ENCODE measurements at places on chromosomes 11 and 22. TPM values are rescaled to one million over a fixed set of nuclear protein-coding genes. Genes with fewer than 3 reads are reported as not detected.

GRCh38 chr11:29361369-29361768, 655.5 kb downstream of the KCNA4 start:
- no peak for DNase-seq

GRCh38 chr11:131792243-131792642, 421.8 kb downstream of the NTM start:
- no peak for DNase-seq

Gene SPDYC
- total RNA-seq, result not detected

GRCh38 chr22:26778372-26778771, 121.0 kb downstream of the MIAT start:
- DNase-seq, result no peak

DNA sequence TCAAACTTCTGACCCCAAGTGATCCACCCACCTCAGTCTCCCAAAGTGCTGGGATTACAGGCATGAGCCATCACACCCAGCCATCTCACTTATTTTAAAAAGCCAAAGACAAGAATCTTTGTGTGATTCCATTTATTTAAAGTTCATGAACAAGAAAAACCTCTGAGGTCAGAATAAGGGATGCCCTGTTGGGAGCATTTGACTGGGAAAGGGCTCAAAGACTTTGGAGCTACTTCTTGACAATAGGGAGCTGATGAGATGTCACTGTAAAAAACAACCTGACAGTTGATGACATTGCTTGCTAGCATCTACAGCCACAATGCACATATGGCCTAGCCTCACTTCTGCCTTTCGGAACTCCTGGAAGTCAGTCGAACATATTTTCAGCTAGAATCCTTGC, 5.1 kb upstream of the ZNF280B start:
- no peak for DNase-seq

- no peak for DNase-seq
Observed at GRCh38 chr11:117219995-117220394, 11.9 kb downstream of the PCSK7 start.

Gene PANX3
- not detected for total RNA-seq

DNA sequence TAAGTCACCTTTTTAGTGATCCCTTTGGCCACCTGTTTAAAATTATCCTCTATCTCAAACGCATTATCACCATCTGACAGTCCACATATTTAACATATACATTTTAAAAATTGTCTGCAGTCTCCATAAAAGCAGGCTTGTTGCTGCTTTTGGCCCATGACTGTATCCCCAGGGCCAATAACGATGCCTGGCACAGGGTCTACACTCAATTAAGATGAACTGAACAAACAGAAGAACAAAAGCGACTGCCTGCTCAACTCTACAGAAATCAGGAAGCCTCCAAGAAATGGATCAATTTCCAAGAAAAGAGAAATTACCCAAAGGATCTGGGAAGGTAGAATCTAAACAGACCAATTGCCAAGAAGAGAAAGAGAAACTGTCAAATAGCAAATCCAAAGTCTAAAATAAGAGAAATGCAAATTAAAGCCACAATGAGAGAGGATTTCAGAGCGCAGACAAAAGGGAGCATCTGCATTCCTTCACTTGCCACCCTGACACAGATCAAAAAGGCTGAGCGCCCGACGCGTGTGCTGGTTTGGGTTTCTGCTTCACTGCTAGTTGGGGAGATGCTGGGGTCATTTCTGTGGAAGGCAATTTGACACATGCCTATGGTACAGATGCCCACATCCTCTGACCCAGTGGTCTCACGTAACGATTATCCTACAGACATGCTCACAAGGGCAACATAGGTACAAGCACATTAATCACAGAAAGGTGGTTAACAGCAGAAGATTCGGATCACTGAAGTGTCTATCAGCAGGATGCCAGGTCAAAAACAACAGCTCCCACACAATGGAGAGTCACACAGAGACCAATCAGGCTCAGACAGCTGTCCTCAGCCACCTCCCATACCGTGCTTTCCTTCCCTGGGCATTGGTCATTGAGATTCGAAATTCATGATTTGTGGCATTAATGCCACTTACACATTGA, 55.9 kb downstream of the SHISAL1 start:
- no peak for DNase-seq

GRCh38 chr11:130413405-130414106, 14.9 kb downstream of the ADAMTS8 start:
- no peak for DNase-seq

Gene OR52H1
- not detected for total RNA-seq

- DNase-seq, result no peak
Observed at GRCh38 chr11:35083431-35084238, 55.3 kb upstream of the CD44 start.

DNA sequence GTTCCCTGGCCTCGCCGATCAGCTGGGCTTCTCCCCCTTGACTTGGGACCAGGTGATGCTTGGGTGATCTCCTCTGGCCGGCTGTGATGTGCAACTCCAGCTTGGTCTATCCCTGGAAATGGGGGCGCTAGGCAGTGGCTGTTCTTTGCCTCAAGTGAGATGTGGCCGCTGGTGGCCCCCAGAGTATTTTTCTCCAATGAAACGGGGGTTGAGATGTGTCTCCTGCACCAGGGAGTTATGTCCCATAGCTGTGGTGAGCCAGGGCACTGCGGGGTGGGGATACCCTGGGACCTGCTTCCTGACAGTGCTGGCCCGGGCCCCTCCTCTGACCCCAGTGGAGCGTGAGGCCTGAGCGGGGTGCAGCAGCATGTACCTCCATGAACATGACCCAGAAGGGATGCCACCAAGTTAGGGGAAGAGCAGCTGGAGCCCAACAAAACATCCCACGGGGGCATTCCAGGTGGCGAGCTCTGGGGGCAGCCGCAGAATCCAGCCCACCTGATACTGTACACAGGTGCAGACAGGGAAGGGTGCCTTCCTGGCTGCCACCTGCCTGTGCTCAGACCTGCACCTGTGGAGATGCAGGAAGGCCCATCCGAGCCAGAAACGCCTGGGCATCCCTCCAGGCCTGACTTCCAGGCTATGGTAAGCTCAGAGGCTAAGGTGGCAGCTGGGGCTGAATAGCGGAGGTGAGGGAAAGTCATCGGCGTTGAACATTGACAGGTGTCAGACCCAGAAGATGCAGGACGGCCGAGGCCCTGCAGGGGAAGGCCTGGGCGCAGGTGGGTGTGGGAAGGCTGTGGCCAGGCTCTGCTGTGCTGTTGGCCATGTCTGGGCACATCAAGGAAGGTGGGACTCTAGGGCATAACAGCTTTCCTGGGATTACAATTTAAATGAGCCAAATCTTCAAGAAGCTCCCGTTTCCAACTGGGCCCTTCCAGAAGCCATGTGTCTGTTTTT, 97.3 kb downstream of the CTTN start:
- no peak for DNase-seq

Gene MAP6
- total RNA-seq, result not detected

Gene HPX
- total RNA-seq, result 0.45 TPM

- DNase-seq, result no peak
Observed at GRCh38 chr11:112410325-112410724, 149.7 kb upstream of the PLET1 start.

- no peak for DNase-seq
Observed at GRCh38 chr22:24315367-24315966, 44.8 kb downstream of the SPECC1L start.

- DNase-seq, result no peak
Observed at GRCh38 chr11:57255618-57256017, 18.6 kb upstream of the APLNR start.

- DNase-seq, result no peak
Observed at GRCh38 chr11:33234397-33235190, 22.6 kb upstream of the HIPK3 start.

Gene CADM1
- total RNA-seq, result 0.32 TPM

DNA sequence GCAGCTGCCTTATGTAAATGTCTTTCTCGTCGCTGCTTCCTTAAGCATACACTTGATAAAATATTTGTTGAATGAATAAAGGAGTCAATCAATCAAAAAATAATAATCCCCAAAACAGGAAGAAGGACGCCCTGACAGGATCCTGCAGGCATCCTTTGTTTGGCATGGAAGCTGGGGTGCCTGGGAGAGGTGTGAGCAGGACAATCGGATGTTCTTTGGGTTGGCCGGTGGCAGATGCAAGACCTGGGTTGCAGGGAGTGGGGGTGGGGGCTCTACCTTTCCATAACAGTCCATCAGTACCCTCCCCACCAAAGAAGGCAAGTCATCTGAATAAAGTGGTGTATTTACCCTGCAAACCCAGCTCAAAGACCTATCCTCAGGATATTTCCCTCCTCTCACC, 1.4 kb upstream of the SHANK2 start:
- peak; percentile 20 for DNase-seq

GRCh38 chr11:5700421-5701054, 10.9 kb downstream of the TRIM22 start:
- no peak for DNase-seq

- peak; percentile 24 for DNase-seq
Observed at GRCh38 chr22:20131859-20132685, 468 bp downstream of the ZDHHC8 start.

DNA sequence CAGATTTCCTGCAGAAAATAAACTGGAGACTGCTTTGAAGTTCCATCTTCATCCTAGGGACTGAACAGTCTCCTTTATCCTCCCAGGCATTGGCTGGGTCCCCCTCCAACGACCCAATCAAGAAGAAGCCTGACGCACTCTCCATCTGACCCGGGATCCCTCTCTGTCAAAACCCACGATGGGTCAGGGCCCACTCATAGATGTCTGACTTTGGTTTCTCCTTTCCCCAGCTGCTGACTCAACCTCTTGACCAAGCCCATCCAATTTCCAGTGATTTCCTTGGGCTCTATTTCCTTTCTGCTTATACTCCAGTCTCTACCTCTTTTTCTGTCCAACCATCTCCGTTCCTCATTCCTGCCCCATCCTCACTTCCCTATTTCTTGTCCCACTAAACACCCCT, 189.7 kb downstream of the MIAT start:
- DNase-seq, result no peak

- DNase-seq, result no peak
Observed at GRCh38 chr11:17601676-17602075, 54.6 kb downstream of the OTOG start.

DNA sequence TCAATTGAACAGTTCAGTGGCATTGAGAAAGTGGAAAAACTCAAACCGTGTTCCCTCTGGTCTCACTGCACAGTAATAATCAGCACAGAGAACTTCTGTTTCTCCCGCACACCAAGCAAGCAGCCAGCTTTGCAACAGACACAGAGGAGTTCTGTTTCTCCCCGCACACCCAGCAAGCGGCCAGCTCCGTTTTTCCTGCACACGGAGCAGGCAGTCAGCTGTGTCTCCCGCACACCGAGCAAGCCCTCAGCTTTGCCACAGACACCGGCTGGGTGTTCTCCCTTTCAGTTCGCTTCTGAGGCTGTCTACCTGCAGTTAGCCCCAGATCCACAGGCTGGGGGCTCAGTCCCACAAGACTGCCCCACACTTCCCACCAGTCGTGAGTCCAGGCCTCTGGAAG, 9.9 kb upstream of the TALDO1 start:
- no peak for DNase-seq

DNA sequence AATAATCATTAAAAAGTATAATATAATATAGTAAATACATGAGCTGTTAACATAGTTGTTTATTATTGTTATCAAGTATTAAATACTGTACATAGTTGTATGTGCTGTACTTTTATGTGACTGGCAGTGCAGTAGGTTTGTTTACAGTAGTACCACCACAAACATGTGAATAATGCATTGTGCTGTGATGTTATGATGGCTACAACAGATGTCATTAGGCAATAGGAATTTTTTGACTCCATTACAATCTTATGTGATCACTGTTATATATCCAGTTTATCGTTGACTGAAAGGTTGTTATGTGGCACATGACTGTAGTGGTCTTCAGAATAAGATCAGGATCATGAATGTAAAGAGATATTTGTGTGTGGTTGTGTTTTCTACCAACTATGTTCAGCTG, 577.8 kb downstream of the JRKL start:
- DNase-seq, result no peak

- DNase-seq, result no peak
Observed at GRCh38 chr11:61034111-61034510, 62.6 kb downstream of the CD6 start.

Gene OR2D2
- not detected for total RNA-seq

Gene GAL3ST1
- 8.2 TPM for total RNA-seq

Gene PHOX2A
- total RNA-seq, result not detected

DNA sequence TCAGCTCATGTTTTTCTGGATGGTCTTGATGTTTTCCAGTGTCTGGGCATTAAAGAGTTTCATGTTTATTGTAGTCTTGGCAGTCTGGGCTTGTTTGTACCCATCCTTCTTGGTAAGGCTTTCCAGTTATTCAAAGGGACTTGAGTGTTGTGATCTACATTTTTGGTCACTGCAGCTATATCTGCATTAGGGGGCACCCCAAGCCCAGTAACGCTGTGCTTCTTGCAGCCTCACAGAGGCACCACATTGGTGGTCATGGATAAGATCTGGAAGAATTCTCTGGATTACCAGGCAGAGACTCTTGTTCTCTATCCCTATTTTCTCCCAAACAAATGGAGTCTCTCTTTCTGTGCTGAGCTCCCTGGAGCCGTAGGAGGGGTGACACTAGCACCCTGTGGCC, 451.5 kb upstream of the FAT3 start:
- DNase-seq, result peak; percentile 11

GRCh38 chr22:46422896-46423295, 87.4 kb downstream of the TRMU start:
- DNase-seq, result no peak

All from Calu3 (cell line).